SJSA1 (cell line): ENCODE measurements at places on chromosomes 2 and 18.
A peak's percentile ranks its signal among the peaks of the same experiment; 100 is the strongest.

DNA sequence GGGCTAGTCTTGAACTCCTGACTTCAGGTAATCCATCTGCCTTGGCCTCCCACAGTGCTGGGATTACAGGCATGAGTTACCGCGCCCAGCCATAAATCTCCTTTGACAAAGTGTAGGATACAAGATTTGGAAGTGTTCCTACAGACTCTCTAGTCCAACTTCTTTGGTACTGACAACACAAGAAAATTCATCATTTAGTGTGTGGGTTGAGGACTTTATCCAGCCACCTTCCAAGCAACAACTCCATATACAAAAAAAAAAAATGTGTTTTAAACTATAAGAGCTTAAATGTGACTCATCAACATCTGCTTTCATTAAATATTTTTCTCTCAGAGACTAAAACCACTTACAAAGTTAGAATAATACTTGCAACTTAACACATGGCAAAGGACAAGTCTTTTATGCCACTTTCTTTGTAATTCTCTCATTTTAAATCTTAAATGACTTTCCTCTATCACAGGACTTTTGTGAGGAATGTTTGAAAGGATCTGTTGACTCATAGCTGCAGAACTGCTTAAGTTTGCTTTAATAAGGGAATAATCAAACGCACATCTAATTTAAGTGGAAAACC lies 46.2 kb upstream of the ITGAV start:
- DNase-seq: no peak

DNA sequence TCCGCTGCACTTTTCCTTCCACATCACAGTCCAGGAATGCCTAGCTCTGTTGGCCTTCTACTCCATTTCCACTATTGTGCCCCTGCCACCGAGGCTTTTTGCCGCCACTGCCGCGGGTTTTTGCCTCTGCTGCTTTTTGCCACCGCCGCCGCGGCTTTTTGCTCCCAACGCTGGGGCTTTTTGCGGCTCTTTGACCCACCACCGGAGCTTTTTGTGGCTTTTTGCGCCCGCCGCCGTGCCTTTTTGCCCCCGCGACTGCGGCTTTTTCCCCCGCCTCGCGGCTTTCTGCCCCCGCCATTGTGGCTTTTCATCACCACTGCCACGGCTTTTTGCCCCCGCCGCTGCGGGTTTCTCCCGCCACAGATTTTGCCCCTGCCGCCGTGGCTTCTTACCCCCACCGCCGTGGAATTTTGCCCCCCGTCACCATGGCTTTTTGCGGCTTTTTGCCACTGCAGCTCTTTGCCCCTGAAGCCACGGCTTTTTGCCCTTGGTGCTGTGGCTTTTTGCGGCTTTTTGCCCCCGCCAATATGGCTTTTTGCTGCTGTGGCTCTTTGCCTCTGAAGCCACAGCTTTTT lies 2798.7 kb upstream of the TEKT4 start:
- no peak for DNase-seq

- no peak for DNase-seq
Observed at GRCh38 chr2:157620956-157621355, 7.7 kb downstream of the ACVR1C start.

DNA sequence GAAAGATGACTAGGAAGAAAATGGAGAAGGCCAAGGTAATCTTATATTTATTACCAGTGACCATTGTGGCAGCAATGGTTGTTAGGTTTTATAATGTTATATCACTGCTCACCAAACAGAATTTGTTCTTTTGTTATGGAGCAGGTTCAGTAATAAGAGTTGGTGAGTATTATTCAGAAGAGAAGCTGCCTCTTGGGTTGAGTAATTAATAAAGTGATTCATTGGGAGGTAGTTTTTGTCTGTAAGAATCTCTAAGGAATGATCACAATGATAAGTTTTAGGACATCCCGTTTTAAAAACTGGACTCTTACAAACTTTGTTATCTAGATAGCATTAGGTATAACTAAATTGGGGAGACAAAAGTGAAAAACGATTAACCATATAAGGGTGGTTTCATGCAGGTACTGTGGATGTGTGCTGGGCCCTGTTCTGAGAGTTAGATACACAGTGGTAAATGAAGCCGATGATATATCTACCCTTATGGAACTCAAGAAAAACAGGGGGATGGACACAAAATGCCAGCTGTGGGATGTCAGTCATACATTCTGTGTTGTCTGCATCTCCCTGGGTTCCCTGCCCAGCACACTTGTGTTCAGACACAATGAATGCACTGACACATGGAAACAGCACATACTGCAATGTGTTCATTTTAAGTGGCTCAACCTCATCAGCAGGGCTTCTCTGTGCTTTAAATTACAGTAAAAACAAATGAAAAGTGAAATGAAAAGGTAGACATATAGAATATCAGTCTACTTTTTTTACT lies 7.5 kb downstream of the MAP4K4 start:
- no peak for DNase-seq

DNA sequence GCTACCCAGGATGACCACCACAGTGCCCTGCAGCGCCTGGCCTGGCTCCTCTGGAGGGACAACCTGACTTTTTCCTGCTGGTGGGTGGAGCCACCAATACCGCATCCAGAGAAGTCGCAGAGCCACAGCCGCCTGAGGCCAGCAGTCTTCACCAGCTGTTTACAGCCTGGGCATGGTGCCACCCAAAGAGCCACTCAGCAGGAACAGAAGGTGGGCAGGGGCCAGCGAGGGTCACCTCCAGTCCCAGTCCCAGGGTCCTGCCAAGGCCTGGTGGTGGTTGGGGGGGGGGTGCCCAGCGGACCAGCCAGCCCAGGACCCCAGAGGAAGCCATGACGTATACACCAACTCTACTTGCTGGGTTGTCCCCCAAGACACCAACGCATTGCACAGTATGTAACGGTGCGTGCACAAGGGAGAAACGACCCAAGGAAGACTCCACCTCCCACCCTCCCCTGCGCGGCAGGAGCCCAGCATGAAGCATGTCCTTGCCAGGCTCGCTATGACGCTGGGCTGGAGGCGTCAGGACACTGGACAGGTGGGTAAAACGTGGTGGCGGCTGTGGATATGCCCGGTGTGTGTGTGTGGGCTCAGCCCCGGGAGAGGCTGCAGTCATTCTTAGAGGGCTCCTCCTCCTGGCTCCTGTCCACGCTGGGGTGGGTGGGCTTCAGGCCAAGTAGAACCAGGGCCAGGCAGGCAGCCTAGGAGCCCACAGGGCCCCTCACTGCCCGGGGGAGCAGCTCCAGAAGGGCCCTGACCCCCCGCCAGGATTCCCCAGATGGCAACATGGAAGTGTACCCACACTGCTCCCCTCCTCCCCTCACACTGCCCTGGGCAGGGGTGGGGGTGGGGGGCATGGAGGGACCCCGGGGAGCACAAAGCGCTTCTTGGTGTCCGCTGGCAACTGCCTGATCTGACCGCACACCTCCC lies 49.3 kb downstream of the HS6ST1 start:
- no peak for DNase-seq

GRCh38 chr18:55105873-55106272 lies 146.6 kb upstream of the CCDC68 start:
- no peak for DNase-seq

DNA sequence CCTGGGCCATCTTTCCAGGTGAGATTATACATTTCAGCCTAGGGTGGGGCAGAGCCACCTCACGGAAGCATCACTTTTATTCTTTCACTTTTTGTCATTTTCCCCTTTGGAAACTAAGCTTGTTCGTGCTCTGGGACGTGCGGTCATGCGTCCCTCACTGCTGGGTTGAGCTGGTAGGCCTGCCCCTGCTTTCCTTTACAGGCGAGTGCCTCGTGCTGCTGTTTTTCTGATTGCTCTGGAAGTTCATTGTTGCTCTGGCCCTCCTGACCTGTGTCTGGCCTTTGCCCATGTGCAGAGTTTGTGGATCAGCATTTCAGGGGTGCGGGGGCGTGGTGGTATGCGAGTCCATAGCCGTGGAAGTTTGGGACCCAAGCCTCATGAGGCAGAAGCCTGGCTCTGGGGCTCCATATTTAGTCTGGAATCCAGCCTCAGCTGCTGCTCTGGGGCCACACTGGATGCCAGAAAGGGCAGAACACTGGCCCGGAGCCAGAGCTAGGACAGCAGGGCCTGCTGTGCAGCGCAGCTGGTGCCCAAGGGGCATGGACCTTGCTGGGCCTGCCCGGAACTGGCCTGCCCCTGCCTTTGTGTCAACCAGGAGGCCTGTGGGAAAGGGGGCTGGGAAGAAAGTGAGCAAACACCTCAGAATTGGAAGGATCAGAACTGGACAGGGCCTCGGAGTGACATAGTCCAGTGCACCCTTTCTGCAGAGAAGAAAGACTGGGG lies 51.1 kb downstream of the CTIF start:
- DNase-seq: no peak

DNA sequence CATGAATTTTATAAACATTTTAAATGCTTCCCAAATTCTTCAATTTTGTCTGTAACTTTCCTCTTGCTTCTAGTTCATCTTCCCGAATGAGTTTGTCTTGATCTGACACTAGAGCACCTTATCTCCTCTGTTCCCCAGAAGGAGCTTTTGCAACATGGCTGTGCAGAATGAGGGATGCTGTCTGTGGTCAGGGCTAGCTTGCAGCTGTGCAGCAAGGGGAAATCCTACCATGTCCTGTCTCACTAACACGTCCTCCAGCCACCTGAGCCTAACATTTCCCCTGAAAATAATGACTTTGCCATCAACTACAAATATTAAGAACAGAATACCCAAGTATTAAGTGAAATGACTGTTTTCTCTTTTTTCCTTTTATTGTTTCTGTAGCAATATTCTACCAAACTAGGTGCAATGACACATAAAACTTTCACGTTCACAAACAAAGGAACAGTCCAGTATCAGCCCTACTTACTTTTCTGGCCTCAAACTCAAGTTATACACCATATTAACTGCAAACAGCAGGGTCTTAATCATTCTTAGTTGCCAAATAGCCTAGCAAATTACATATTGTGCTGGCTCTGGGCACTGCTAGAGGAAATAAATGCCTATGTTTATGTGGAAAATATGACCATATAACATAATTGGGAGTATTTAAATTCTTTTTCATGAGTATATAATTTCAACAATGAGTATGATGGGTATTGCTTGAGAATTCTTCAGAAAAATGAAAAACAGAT lies 423.3 kb downstream of the CMPK2 start:
- DNase-seq: no peak

DNA sequence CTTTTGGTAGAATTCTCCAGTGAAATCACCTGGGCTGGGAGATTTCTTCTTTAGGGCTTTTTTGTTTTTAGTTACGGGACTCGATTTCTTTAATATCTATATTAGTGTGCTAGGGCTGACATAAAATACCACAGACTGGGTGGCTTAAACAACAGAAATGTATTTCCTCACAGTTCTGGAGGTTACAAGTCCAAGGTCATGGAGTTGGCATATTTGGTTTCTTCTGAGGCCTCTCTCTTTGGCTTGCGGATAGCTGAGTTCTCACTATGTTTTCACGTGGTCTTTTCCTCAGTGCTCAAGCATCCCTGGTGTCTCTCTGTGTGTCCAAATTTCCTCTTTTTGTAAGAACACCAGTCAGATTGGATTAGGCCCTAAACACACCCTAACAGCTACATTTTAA lies 208.5 kb upstream of the DTNA start:
- no peak for DNase-seq

DNA sequence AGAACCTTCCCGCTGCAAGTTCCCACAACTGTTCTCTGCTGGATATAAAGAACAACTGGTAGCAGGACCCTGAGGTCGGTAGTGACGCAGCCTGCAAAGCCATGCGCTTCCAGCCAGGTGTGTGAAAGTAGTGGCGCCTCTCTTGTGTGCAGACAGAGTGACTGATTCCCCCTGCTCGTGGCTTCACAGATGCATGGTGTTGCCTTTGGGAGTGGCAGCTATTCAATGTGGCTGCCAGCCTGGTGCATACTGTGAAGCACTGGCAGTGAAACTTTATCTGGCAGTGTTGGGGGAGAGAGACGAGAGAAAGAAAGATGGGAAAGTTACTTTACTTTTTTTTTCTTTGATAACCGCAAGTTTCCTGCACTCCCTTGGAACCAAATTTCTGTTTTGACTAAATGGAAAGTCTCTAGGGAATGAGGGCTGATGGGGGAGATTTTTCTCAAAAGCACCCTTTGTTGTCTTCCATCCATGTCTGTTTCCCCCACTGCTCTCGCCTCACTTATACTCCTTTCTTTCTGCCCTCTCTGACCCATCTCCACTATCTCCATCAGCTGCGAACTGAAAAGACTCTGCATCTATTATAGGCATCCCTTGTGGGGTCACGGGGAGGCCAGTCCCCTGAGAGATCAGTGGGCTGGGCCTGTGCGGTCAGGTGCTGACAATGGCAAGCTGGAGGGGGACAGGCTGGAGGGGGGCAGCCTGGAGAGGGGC lies 90.0 kb upstream of the TNP1 start:
- no peak for DNase-seq

- DNase-seq: peak; percentile 97
Observed at GRCh38 chr2:186544255-186544675, 45.6 kb upstream of the ITGAV start.

DNA sequence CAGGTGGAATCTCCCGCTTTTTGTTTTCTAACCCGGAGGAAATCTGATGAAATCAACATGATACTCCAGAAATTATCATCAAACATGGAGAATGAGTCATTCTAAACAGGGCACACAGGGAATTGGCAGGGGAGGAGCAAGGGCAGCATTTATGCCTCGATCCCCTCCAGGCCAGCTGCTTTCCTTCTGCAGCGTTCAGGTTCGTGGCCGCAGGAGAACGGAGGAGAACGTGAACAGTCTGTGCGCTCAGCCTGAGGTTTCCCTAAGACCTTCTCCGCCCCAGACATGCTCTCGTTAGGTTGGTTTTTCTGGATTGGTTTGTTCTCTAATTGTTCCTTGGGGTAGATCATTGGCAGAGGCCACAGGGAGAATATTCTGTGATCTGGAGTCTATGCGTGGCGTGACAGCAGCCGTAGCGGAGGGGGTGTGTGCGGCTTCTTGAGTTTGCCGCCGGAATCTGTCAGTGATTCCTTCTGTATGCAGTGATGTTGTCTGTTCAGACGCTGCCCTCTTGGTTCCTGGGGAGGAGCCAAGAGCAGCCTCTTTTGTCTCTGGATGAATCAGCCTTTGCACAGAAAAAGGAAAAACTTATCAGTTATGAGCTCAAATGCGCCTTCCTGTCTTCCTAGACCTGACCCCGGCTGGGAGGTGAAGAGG lies 75.9 kb downstream of the SH3BP4 start:
- peak; percentile 88 for DNase-seq

DNA sequence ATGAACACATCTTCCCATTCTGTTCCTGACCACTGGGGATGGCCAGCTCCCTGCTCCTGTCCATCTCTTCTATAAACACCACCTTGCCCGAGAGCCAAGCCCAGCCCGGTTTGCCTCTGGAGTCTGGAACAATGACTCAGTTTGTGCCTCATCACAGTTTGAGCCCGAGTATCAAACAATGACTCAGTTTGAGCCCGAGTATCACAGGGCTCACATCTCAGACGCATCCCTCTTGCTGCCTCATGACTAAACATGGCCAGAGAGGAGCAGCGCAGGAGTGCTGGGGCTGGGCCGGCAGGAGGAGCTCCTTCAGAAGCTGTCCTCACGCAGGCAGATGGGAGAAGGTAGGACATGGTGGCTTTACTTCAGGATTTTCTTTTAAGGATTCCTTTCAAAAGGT lies 68.7 kb downstream of the PXDN start:
- peak; percentile 83 for DNase-seq

- no peak for DNase-seq
Observed at GRCh38 chr18:75916624-75916982, 489.1 kb upstream of the SMIM21 start.

GRCh38 chr2:73028841-73029240 lies 42.7 kb downstream of the SFXN5 start:
- DNase-seq: no peak
